ENCODE measurements at places on chromosomes 11 and 22.

DNA sequence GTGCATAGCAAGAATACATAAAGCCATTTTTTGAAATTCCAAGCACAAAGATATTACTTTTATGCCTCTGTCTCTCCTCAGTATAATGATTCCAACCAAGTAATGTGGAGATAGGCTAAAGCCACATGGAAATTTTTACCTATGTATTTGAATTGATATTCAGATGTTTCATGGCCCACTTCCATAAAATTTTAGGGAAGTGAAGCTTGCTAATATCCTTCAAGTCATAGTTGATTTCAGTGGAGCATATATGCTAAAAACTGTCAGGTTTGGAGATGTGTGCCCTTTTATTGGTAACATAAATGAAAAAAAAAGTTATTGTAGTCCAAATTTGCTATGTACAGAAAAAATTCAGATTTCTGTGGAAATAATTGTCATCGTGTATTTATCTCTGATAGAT, 12.3 kb downstream of the MS4A4E start:
- no peak for DNase-seq

DNA sequence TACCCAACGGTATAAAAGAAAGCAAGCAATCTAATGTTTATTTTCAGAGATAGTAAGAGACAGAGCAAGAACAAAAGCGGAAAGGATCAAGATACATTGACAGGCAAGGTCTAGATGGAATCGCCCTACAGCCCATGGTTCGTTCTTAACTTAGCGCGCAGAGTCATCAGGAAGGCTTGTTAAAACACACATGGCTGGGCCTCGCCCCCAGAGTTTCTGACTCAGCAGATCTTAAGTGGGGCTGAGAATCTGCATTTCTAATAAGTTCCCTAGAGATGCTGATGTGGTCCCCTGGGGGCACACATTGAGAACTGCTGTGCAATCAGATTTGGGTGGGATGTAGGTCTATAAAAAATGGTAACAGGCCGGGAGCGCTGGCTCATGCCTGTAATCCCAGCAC, 35.8 kb upstream of the CHRM4 start:
- no peak for DNase-seq

DNA sequence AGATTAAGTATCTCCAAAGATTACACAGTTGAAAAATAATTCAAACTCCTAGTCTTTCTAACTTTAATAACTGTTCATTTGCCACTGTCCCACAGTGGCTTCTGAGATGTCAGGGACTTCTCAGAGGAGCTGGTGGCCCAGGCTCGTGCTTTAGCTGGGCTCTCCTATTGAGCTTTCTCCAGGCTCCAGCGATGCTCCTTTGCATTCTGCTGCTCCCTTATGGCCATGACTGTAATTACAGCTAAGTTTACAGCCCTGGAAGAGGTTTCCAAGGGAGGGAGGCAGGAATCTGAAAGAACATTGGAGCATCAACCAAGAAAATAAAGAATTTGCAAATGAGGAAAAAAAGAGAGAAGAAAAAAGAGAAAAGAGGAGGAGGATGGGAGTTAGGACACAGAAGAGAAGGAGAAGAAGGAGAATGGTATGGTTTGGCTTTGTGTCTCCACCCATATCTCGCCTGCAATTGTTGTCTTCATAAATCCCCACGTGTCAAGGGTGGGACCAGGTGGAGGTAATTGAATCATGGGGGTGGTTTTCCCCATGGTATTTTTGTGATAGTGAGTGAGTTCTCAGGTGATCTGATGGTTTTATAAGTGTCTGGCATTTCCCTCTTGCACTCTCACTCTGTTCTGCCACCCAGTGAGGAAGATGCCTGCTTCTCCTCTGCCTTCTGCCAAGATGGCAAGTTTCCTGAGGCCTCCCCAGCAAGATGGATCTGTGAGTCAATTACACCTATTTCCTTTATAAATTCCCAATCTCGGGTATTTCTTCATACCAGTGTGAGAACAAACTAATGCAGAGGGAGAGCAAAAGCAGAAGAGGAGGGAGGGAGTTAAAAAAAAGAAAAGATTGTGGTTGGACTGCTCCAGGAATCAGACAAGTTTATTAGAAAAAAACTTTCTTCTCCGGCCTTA, 857.0 kb downstream of the KCNA4 start:
- DNase-seq = no peak

DNA sequence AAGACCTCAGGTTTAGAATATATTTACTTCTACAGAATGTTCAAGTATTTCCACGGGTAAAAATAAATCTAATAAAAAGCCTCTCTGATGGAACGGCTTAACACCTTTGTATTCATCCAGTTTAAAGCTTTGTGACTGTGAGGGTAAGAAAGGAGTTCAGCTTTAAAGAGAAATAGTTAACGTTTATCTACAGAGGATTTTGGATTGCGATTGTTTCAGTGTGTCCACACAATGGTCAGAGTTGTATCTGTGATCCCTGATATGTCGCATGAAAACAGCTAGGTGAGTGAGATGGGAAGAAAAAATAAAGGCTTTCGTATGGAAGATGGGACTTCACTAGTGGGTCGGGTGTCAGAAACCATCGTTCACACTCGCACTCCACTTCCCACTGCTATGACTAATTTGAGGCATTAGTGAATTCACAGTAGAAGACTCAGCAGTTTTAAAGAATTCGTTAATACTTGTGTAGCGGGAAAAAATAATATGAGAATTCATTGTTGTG, 1.6 kb downstream of the APLP2 start:
- no peak for DNase-seq

DNA sequence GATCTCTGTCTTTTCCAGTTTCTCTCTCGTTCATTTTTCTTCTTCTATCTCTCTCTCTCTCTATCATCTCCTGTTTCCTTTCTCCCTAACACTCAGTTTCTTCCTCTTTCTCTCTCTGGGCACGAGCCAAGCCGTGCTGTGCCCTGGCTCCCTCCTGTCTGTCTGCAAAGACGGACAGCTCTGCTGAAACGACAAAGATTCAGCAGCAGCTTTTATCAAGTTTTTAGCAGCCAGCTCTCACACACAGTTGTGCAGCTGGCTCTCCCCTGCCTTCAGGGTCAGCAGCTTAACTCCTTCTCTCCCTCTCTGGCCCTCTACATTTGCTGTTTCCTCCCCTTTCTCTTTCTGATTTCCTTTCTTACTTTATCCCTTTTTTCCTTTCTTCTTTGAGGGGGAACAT, 352.0 kb upstream of the MPPED2 start:
- no peak for DNase-seq

GRCh38 chr11:100805506-100806199, 118.6 kb downstream of the ARHGAP42 start:
- no peak for DNase-seq

- DNase-seq = no peak
These were observed 1.3 kb downstream of the RNF215 start for GRCh38 chr22:30385942-30386341.

Measured in CD4-positive, alpha-beta T cell treated with Interleukin-17A for 4 hours (primary cell).